ENCODE measurements at places on chromosomes 7 and 10.
A peak's percentile ranks its signal among the peaks of the same experiment; 100 is the strongest.

DNA sequence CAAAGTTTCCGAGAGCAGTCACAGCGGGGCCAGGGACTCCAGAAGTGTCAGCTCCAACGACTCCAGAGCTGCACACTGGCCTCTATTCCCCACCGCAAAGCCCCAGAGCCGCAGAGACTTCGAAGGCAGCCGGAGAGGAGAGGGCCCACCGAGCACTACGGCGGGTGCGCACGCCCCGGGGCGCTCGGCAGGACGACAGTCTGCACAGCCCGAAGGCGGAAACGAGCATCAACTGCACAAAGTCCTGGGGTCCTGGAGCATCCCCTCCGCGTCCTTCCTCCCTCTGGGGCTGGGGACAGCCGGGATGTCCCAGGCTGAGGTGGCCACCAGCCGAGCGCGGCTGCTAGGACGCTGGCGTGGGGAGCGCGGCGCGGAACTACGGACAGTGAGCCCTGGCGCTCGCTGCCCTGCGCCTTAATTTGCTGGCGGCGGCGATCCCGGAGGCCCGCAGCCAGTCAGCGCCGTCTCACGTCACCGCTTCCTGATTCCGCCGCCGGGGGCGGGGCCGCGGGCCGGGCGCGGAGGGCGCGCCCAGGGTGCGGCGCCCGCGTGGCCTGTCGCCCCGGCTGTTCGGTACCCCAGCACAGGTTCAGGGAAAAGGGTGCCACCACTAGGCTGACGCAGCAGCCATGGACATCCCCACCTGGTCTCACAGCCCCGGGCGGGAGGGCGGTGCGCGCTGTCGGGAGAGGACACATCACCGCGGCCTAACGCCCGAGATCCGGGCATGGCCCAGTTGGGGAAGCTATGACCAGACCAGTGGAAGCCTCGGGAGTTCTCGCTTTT is at the start of gene TBX20:
TSS of gene TBX20 (minus strand) at position 391 of the 786 bp plus-strand sequence. CDS start 480 bp downstream, outside the sequence.
- peak within 1 kb of the TSS; percentile 62 for H3K4me3 ChIP-seq
- H3K27ac ChIP-seq, result no peak within 1 kb of the TSS
- H3K4me1 ChIP-seq, result no peaks in the 10 kb centered on the region
- H3K27me3 ChIP-seq, result no peaks in the 10 kb centered on the region
- DNase-seq, result no peak
- H3K36me3 ChIP-seq, result no peaks in the 10 kb centered on the region

GRCh38 chr7:121278120-121279021 is 50.4 kb upstream of the WNT16 start:
- H3K27me3 ChIP-seq, result no peaks in the 10 kb centered on the region
- no peaks in the 10 kb centered on the region for H3K36me3 ChIP-seq
- H3K4me3 ChIP-seq, result no peak overlapping the region
- no peaks in the 10 kb centered on the region for H3K4me1 ChIP-seq
- no peak overlapping the region for H3K27ac ChIP-seq

- no peak overlapping the region for H3K4me3 ChIP-seq
- H3K36me3 ChIP-seq, result peaks cover 27% of the 10 kb centered on the region
- DNase-seq, result no peak
- H3K27me3 ChIP-seq, result no peaks in the 10 kb centered on the region
- H3K27ac ChIP-seq, result no peak overlapping the region
Observed at GRCh38 chr7:44387389-44387788, 62.0 kb upstream of the CAMK2B start.

DNA sequence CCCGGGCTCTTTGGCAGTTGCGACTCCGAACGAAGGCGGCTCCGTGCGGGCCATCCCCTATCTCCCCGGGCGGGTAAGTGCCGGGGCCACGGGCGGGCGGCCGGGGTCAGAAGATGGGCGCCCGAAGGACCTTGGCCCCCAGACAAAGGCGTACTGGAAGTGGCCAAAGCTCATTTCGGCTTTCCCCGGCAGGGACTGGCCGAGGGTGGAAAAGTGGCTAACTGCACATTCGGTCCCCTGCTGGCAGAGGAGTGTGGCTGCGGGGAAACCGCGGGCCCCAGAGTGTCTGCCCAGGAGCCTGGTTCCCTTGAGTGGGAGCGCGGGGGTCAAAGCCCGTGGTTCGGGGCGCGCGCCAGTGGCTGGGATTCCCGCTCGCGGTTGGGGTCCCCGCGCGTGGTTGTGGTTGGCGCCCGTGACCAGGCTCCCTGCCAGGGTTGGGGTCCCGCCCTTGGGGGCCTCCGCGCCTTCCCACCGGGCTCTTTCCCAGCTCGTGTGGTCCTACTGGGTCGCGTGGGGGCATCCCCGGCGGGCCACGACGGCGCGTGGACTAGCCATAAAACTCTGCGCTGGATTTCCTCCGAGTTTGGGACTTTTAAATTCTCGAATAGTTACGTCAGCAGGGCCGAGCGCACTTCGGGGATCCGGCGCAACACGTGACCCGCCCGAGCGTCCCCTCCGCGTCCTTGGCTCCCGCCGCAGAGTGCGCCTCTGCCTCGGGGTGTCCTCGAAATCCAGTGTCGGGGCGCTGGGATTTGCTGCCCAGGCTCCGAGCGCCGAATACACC is 124.4 kb downstream of the TACC2 start:
- no peaks in the 10 kb centered on the region for H3K27me3 ChIP-seq
- H3K36me3 ChIP-seq, result no peaks in the 10 kb centered on the region
- peak overlapping the region; percentile 99 for H3K27ac ChIP-seq
- DNase-seq, result peak; percentile 79
- H3K4me3 ChIP-seq, result peak overlapping the region; percentile 59
- H3K4me1 ChIP-seq, result no peaks in the 10 kb centered on the region

- no peaks in the 10 kb centered on the region for H3K27me3 ChIP-seq
- no peaks in the 10 kb centered on the region for H3K4me1 ChIP-seq
- DNase-seq, result no peak
- H3K4me3 ChIP-seq, result no peak overlapping the region
Observed at GRCh38 chr10:92695679-92696605, 6.2 kb downstream of the HHEX start.

DNA sequence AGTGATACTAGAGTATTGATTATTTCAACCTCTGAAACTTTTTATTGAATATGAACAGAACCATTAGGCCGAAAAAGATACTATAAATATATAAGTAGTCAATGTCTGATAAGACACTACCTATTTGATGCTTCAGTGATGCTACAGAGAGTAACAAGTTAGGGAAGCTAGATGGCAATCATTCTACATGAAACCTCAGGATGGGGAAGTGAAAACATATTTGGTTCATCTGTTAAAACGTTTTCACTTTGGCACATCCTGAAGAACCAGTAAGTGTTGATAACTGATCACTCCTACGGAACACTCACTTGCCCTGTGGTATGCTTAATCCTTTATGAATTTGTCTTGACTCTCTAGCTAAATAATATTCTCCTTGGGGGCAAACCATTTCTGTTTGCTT is 1064.9 kb downstream of the NXPH1 start:
- no peak for DNase-seq
- H3K27ac ChIP-seq, result no peak overlapping the region
- H3K4me1 ChIP-seq, result no peaks in the 10 kb centered on the region
- H3K4me3 ChIP-seq, result no peak overlapping the region
- H3K36me3 ChIP-seq, result no peaks in the 10 kb centered on the region

DNA sequence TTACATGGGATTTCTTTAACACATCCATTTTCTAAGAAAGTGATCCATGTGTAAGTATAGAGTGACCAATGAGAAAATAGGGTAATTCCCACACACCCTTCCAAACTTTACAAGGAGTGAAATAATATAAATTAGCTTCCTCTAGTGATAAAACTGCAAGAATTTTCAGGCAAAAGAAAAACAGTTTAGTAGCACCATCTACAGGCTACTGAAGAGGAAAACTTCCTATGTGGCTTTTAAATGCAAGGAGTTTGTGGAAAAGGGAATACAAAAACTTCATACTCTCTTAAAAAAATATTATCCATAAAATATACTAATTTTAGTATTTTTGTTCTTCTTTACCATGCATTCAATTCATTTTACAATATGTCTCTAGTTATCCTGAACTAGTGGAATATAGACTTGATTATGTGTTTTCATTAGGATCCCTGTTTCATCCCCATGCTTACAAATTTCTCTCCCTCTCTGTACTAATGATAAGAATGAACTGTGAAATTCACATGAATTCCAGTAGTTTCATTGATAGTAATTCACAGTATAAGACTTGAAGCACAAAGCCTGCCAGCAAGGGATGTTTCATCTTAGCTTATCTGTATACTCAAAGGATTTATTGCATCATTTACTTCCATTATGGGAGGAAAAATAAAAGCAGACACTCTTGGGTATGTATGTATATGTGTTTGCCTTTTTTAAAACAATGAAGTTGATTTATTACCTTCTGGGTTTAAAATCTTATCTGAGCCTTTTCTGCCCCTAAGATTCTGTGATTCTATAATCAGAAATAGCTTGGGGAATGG is 442.9 kb downstream of the AUTS2 start:
- H3K27me3 ChIP-seq, result no peaks in the 10 kb centered on the region
- H3K4me1 ChIP-seq, result no peaks in the 10 kb centered on the region
- no peak for DNase-seq
- H3K36me3 ChIP-seq, result no peaks in the 10 kb centered on the region

Data from breast epithelium (tissue), 4 donors.